ENCODE measurements at places on chromosomes 2 and 18.

DNA sequence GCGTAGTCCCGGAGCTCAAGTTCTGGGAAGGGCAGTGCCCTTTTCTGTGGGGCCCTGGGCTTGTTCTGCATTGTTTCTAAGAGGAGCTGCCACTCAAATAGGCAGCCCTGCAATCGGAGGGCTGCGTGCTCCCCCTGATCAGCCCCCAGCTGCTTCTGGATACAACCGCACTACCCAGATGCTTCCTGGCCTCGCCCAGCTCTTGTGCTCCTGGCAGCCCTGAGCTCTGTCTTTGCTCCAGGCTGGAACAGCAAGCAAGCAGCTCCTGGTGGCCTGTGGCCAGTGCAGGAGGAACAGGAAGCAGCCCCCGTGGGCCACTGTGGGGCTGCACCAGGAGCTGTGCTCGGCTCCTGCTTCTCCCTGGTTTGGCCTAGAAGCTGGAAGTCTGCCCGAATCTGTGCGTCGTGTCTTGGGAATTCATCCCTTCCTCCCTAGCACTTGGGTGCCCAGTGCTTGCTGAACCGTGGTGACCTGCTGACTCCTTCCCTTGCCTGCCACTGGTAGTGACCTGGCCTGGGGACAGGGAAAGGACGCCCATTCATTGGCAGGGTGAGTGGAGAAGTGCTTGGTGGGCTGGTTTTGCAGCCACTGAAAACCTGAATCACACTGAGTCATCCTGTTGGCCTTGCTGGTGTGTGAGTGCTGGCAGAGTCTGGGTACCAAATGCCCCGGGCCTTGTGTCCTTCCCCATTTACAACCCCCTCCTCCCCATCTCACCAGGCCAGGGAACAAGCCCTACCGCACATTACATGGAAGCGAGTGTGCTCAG lies 27.3 kb upstream of the NTSR2 start:
- no peak for DNase-seq

DNA sequence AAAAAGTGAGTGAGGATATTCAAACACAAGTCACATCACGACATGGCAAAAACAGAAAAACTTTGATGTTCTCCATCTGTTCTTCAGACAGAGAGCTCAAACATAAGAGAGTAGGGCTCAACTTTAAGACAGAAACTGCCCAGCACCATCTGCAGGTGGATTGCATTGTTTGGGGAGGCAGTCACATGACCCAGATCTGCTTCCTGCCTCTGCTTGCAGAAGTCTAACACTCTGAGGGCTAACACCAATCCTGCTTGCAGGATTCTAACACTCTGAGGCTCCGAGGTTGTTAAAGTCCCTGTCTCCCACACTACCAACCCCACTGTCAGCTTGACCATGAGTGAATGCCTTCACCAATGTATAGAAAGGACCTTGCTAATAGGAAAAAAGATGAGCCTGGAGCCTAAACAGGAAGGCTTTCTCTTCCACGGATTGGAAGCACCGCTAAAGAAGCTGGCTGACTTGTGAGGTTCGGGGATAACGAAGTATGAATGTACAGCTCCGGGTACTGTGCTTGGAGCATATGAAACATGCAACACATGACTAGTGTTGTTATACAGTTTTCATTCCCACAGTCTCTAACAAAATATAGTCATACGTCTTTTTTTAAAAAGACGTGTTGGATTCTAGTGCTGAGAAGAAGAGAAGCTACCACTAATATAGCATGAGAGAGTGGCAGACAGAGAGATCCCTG lies 176.6 kb upstream of the CREB1 start:
- peak; percentile 29 for DNase-seq

DNA sequence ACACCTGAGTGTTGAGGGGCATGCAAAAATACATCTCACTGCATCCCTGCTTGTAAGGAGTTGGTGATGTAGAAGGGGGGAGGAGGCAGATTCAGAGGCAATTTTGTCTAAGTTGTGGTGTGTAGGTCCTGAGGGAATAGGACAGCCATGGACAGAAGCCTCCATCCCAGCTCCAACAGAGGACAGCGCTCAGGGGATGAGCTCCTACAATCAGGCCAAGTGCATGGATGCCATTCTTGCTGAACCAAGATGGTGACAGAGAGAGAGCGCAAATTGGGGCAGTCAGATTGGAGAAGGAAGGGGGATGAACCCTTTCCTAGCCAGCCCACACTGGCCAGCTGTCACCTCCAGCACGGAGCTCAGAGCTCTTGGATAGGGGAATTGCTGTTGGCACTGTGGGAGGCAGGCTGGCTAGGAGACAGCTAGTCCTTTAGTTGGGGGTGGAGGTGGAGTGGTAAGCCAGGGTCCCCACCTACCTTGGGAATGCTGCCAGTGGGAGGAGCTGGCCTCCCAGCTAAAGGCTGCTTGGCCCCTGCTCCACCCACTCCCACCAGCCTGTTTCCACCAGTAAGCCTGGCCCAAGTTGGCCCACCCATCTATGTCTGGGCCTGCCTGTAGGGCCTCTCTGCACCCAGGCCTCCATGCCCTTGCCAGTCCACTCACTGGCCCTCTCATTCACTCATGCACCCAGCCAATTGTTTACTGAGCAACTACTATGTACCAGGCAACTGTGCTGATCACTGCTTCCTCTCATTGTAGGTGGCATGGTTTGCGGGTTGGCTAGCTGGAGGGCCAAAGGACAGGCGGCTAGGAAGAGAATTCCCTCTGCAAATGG lies 2.5 kb upstream of the PER2 start:
- no peak for DNase-seq

DNA sequence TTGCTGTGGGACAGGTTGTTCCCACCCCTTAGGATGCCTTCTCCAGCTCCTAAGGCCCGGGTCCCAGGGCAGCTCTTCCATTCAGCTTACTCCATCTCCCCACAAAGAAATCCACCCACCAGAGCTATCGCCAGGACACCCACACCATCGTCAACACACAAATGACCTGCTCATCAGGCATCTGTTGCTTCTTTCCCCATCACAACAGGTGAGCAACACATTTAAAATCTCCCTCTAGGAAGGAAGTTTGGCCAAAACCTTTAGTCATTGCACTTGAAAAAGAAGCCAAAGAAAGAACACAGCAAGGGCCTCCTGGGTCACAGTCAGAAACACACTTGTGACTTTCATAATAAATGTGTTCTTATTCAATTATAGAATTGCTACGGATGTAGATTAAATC lies 289.0 kb downstream of the PIEZO2 start:
- no peak for DNase-seq

- no peak for DNase-seq
Measured at GRCh38 chr2:58710795-58711279, 469.7 kb upstream of the FANCL start.

- no peak for DNase-seq
Measured at GRCh38 chr2:151567006-151567405, 157.3 kb downstream of the RIF1 start.

GRCh38 chr2:169504651-169505050 lies 4.9 kb upstream of the KLHL41 start:
- DNase-seq: no peak

- peak; percentile 3 for DNase-seq
Measured at GRCh38 chr2:232772531-232772930, 3.8 kb downstream of the KCNJ13 start.

DNA sequence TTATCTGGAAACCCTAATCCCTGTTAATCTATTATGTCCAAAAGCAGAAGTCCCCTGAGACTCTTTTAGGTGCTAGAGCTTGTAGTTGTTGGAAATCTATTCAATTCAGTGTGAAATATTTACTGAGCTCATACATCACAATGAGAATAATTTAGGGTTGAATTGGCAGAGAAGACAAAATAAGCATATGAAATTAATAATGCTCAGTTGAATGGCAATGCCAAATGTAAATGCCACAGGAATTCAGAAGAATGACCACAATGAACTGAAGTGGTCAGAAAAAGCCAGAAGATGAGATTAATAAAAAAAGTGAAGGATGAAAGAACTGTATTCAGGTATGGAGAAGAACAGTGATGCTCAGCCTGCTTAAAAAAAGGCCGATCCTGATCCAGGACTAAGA lies 8.0 kb upstream of the STAT4 start:
- no peak for DNase-seq

- DNase-seq: no peak
Measured at GRCh38 chr2:233700028-233700635, 7.4 kb downstream of the UGT1A6 start.

DNA sequence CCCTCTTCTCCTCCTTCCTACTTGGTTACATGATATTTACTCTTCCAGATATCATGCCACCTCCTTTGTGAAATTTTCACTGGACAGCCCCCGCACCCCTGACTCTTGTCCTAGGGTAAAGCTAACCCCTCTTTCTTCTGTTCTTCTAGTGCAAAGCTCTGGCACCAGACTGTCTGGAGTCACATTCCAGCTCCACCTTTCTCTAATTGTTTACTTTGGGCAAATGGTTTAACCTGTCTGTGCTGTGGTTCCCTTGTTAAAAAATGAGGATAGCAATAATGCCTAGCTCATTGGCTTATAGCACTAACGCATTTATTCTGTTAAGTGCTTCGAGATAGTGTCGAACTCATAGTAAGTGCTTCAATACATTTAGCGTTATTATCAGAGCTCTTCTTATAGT lies 306.2 kb downstream of the ALK start:
- no peak for DNase-seq

DNA sequence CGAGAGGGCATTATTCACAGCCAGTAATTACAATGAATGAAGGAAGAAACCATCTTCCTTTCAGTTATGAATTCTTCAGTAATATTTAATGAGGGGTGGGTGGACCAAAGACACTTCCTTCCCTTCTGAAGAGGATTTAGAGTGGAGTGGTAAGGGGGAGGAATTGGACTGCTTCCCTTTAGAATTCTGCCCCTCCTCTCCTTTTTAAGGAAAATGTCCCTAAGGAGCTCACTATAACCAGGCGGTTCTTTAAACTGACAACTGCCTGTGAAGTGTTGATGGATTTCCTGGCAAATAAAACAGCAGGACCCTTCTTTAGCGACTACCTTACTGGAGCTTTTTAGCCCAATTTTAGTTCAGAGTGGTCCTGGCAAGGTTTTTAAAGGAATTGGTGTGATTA lies 86.4 kb downstream of the LIMS1 start:
- DNase-seq: no peak

DNA sequence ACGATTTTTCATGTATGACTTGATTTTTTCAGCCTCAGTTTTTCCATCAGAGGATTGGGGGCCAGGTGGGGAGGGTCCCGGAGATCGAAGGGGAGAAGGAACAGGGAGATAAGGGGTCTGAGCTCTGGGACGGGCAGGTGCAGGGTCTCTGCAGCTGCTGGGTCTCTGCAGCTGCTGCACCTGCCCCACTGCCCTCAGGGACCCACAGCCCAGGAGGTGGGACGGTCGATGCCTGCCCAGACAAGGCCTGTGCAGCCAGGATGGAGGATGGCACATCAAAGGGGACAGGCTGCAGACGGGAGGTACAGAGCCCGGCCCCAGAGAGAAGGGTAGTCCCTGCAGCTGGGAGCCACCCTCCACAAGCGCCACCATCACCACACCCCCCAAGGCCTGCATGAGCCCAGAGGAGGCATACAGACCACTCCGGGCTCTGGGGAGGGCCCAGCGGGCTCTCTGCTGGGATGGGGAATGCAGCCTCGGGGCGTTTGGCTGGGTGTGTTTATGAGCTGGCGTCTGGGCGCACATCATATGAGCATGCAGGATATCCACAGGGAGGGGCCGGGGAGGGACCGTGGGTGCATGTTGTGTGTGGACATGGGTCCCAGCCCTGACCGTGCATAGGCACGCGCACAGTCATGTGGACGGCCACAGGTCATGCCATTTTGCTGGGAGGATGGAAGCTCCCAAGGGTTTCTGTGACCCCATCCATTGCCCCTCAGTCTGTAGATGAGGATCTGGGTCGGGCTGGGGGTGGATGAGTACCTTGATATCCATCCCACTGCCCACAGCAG lies 34.9 kb upstream of the GPC1 start:
- no peak for DNase-seq

GRCh38 chr18:48002933-48003365 lies 72.5 kb upstream of the SMAD2 start:
- DNase-seq: no peak

- no peak for DNase-seq
Measured at GRCh38 chr2:163348857-163349380, 386.9 kb downstream of the FIGN start.

GRCh38 chr2:236775511-236775910 lies 205.9 kb downstream of the ACKR3 start:
- DNase-seq: no peak

DNA sequence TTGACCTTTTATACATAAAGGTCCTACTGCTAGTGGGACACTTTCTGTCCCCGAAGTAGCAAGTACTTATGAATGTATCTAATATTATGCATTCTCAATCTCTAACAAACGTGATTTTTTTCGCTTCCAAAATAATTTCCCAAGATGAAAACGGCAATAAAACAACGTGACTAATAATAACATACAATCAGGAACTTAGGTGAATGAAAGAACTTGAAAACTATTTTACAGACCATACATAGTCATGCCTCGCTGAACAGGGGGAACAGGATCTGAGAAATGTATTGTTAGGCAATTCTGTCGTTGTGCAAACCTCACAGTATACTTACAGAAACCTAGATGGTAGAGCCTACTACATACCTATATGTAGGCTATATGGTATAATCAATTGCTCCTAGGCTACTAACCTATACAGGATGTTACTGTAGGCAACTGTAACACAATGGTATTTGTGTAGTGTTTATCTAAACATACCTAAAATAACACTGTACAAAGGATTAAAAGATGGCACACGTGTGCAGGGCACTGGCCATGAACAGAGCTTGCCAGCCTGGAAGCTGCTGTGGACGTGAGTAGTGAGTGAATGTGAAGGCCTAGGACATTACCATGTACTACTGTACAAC lies 2.5 kb downstream of the RTN4 start:
- DNase-seq: no peak

- no peak for DNase-seq
Measured at GRCh38 chr2:218984239-218985020, 554 bp downstream of the FEV start.

DNA sequence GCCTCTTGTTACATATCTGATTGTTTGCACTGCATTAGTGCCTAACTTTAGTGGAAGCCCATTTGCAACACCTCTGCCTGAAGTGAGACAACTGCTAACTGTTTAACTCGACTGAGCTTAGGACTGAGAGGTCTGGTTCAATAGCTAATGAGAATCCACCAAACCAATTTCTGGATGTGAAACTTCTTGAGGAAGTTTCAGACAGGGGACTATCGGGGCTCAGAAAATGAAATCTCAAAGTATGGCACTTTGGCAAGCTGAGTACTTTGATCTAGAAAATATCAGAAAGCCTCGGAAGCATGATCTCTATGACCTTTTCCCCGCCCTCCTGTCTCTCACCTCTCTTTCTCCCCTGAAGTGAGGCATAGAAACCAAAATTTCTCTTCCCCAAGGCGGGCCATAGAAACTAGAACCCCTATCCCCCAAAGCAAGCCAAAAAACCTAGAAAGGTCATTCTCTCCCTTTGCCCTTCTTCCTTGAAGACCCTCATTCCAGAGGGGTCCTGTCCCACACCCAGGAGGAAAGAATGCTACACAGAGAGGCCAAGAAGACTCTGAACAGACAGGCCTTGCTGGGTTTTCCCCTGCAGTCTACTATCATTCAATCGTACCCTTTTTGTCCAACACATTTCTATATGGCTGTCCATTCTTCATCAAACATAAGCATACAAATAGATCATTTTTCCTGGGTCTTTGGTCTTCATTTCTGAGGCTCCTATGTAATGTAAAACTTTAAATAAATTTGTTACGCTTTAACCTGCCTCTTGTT lies 69.6 kb upstream of the CREB1 start:
- no peak for DNase-seq

Data from CD4-positive, alpha-beta T cell treated with Interleukin-6 at 100 ng/mL for 8 hours (primary cell).